Colonic mucosa (tissue), 4 donors: ENCODE measurements at places on chromosomes 12 and 14. TPM values are rescaled to one million over a fixed set of nuclear protein-coding genes. Genes with fewer than 3 reads are reported as not detected.

TMTC2 gene
- total RNA-seq: 12.2 TPM

P2RX2 gene
- 0.24 TPM for total RNA-seq

CLEC2A gene
- not detected for total RNA-seq

MMP14 gene
- 59.1 TPM for total RNA-seq

CNIH1 gene
- 125 TPM for total RNA-seq

POTEG gene
- total RNA-seq: not detected

SLC25A47 gene
- not detected for total RNA-seq

DEPDC4 gene
- total RNA-seq: 2.9 TPM

GAS2L3 gene
- 23.5 TPM for total RNA-seq

A2M gene
- 201 TPM for total RNA-seq

SMCO2 gene
- total RNA-seq: not detected
